ENCODE measurements at places on chromosomes 1 and 21.

GRCh38 chr1:151347523-151348246 is 633 bp upstream of the RFX5 start:
- DNase-seq: no peak

GRCh38 chr1:71228742-71229365 is 148.0 kb upstream of the ZRANB2 start:
- no peak for DNase-seq

DNA sequence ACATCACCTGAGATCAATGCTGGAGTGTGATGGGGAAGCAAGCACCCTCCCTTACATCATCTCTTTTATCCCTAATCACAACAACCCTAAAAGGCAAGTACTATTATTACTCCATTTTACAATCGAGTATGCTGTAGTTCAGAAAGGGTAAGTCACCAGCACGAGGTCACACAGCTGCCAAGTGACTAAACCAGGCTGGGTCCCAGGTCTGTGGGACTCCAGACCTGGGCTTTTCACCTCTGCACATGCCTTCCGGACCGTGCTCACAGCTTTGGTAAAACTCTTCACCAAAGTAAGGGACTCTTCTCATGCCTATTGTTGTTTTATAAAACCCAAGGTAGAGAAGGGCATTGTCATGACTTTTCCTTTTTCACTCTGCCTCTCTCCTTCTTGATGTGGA is 130.9 kb downstream of the DMRTB1 start:
- no peak for DNase-seq

DNA sequence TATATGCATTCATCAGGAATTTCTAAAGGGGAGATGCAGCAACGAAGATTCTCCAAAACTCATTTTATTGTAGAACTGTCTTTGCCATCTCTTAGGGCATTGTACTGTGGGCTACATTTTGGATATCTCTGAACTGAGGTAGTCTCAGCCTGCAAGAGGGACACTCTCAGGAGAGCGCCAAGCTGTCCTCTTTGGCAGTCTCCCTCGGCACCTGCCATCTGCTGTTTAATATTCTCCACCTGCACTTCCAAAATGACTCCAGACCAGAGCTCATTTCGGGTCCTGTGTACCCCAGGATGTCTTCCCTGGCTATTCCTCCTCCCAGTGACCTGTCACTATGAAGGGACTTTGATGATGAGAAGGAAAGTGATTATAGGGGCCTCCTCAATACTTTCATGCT is 356.3 kb upstream of the C1orf174 start:
- no peak for DNase-seq

DNA sequence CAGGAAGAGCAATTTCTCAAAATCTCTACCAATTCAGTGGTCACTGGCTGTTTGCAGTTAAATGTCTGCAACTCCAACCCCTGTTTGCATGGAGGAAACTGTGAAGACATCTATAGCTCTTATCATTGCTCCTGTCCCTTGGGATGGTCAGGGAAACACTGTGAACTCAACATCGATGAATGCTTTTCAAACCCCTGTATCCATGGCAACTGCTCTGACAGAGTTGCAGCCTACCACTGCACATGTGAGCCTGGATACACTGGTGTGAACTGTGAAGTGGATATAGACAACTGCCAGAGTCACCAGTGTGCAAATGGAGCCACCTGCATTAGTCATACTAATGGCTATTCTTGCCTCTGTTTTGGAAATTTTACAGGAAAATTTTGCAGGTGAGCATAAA is 167.2 kb downstream of the CRB1 start:
- no peak for DNase-seq

- DNase-seq: no peak
Measured at GRCh38 chr1:200916681-200917080, 22.0 kb downstream of the INAVA start.

DNA sequence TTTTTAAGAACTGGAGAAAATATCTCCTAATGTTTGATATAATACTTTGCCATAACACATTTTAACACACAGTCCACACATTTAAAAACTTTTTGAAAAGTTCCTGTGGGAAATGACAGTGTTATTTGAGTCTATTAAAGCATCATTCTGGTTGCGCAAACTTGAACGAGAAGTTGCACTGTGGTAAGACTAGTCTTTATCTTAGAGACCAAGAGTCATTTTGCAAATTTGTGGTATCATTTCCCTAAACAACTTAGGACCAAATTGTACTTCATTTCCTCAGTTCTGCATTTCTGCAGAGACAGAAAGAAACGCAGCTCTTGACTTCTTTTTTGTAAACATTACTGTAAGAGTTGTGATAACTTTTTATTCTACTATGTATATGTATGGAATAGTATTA is at the start of gene RGS18:
TSS of gene RGS18 (plus strand) at position 282 of the 400 bp plus-strand sequence. CDS start 176 bp downstream, outside the sequence.
- DNase-seq: no peak

GRCh38 chr21:39673736-39674135 is 61.0 kb downstream of the B3GALT5 start:
- DNase-seq: no peak

DNA sequence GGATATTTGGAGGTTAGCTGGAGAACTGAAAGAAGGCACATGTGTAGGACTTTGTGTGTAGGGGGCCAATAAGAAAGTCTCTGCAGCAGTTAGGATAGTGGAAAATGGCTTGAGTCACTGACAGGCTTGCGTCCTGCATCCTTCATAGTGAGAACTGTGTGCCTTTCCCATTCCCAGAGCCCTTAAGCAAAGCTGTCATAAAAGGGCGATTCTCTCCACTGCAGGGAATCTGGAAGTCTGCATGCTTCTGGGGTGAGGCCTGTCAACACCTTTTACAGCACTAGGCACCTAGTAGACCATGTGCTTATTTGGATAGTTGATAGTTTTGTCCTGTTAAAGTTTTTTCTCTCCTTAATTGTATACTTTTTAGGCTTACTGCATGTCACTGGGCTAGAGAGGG is 39.4 kb upstream of the MACF1 start:
- no peak for DNase-seq

- no peak for DNase-seq
Measured at GRCh38 chr1:226666164-226666506, 72.9 kb downstream of the ITPKB start.

- DNase-seq: no peak
Measured at GRCh38 chr1:196367838-196368237, 240.4 kb downstream of the KCNT2 start.

GRCh38 chr1:154546264-154547063 is 12.0 kb downstream of the UBE2Q1 start:
- DNase-seq: no peak

GRCh38 chr1:19395678-19396192 is 83.6 kb downstream of the SLC66A1 start:
- DNase-seq: no peak

GRCh38 chr1:37037690-37038089 is 3.4 kb upstream of the GRIK3 start:
- DNase-seq: no peak

DNA sequence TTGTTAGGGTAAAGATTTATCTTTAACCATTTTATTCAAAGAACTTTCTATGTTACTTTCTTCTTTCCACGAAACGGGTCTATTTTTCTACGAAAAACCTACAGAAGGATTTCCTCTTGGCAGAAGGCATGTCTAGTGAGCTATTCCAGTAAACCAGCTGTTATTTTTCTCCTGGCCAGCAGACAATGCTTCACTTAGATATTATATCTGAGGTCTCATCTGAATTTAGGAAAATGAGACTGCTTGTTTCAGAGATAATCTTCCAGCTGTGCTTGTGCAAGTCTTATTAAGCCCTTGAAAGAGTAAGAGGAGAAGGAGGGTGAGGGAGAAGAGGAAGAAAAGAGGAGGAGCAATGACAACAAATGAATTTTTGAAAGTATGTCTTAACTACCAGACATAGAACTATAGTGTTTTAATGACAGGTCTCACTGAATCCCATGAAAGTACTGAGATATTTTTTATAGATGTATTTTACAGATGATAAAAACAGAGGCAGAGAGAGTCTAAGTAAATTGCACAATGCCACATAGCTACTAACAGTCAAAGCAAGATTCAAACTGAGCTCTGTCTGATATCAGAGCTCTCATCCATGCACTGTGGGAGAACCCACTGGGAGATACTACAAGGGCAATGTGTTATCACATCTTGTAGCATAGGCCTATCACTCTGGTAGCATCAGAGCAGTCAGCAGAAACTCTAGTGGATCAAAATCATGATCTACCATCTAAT is 54.6 kb upstream of the SAMSN1 start:
- no peak for DNase-seq
